Caki2 (cell line): ENCODE measurements at places on chromosomes 12 and 14. TPM values are rescaled to one million over a fixed set of nuclear protein-coding genes. Genes with fewer than 3 reads are reported as not detected.

The MYF6 gene
- not detected in 2 replicates for total RNA-seq

GRCh38 chr12:68580911-68581310 lies 29.8 kb upstream of the RAP1B start:
- DNase-seq: no peak

GRCh38 chr14:74638066-74638465 lies 26.0 kb upstream of the LTBP2 start:
- DNase-seq: no peak

DNA sequence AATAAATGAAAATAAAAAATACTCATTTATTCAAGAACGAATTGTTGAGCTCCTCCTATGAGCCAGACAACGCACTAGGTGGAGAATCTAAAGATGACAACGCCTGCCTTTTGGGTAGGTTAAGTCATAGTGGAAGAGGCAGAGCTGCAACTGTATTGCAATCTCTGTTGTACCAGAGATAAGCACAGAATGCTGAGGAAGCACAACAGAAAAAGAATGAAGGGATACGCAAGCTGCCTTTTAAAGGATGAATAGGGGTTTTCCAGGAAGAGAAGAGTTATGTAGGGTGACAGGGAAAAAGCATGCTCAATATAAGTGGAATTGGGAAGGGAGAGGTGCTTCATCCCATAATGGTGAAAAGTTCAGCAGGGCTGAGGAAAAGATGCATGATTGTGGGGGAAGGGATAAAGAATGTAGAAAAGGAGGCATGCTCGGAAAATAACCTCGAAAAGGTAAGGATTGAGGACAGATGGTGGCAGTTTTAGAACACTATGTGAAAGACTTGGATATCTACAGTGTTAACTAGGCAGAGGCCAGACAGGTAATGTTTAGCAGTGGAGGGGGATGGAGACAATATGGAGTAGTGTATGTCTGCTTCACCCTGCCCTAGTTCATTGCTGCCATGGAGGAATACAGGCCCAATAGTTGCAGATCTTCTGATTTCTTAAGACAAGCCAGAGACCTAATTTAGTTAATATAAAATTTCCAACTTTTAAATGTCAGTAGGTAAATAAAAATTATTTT lies 63.9 kb upstream of the DUSP6 start:
- no peak for DNase-seq

- DNase-seq: no peak
Measured at GRCh38 chr12:643475-644302, 19.6 kb downstream of the NINJ2 start.

The KRT2 gene
- 2.4 TPM in 1 of 2 replicates, not detected in the other for total RNA-seq
